ENCODE measurements at places on chromosomes 3 and 15.

DNA sequence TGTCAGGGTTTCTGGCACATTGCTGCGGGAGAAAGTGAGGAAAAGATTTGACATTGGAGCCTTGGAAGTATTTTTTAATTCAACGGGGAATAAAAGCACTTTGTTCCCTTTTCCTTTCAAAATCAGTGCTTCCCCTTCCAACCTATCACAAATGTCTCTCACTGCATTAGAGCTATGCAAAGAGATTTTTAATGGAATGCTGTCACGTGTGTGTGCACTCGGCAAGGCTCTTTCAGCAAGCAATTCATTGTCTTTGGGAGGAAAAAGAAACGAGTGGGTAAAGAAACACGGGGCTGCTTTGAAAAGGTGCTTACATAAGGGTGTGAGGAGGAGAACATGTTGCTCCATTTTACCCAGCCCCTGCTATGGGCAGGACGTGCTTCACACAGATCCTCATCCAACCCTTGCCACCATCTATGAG is 490.4 kb upstream of the PROK2 start:
- no peak for DNase-seq

DNA sequence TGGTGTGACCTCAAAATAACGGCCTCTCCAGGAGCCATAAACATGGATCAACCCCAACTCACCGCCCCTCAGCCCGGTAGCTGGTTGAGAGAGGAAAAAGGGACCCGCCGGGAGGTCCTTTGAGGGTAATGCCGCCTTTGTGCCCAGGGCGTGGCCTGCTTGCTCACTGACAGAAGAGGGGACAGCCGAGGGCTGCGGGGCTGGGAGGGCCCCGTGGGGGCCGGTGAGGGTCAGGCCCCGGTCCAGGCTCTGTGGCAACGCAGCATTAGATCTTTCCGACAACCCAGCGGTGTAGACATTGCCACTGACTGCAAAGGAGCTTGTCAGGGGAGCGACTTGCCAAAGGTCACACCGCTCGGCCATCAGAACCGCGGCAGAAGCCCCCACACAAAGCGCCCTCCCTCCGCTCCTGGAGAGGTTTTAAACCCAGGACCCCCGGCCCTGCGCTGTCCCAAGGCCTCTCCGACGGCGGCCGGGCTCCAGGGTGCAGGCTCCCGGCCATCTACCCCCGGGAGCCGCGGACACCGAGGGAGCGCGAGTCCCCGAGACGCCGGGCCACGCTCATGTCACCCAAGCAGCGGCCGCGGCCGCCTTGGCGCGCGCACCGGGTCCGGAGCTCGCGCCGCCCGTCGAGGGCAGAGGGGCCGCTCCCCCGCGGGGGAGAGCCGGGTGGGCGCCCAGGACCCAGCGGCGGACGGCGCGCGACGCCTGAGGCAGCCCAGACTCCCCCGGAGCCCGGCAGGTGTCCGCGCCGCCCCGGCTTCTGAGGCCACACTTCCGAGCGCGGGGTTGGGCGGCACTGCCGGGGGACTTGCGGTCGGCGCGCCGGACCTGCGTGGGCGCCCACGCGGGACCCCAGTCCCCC is 975 bp downstream of the PCSK6 start:
- DNase-seq = no peak

DNA sequence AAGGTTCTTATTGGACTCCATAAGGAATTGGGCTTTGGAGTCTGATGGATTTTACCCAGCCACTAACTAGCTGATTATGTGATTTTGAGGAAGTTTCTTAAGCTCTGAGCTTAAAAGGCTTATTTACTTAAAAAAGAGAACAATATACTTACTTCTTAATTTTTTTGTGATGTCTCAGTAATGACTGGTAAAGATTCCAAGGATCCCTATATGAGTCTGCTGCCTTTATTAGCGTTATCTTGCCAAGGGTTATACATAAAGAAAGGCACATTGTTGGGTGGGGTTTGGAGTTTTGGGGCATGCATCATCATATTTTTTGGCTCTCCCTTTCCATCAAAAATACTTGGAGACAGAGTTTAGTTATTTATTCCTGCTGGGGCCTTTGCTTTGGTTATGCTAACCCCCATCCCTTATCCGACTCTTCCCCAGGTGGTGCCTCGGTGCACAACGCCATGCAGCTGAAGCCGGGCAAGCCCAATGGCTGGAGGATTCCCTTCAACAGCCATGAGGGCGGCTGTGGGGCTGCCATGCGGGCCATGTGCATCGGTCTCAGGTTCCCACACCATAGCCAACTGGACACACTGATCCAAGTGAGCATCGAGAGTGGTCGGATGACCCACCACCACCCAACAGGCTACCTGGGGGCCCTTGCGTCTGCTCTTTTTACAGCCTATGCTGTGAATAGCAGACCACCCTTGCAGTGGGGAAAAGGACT is 6.7 kb downstream of the ADPRH start:
- DNase-seq = no peak

- DNase-seq = no peak
Measured at GRCh38 chr3:181276358-181276896, 286.9 kb upstream of the DNAJC19 start.

- no peak for DNase-seq
Measured at GRCh38 chr3:18044971-18045880, 302.8 kb upstream of the TBC1D5 start.

- DNase-seq = no peak
Measured at GRCh38 chr3:186949281-186949982, 19.1 kb downstream of the ST6GAL1 start.

- DNase-seq = no peak
Measured at GRCh38 chr3:101690972-101691371, 4.5 kb upstream of the RPL24 start.

GRCh38 chr3:30625541-30626438 is 19.4 kb downstream of the TGFBR2 start:
- no peak for DNase-seq
